ENCODE measurements at places on chromosomes 11 and 22.
A peak's percentile ranks its signal among the peaks of the same experiment; 100 is the strongest.

DNA sequence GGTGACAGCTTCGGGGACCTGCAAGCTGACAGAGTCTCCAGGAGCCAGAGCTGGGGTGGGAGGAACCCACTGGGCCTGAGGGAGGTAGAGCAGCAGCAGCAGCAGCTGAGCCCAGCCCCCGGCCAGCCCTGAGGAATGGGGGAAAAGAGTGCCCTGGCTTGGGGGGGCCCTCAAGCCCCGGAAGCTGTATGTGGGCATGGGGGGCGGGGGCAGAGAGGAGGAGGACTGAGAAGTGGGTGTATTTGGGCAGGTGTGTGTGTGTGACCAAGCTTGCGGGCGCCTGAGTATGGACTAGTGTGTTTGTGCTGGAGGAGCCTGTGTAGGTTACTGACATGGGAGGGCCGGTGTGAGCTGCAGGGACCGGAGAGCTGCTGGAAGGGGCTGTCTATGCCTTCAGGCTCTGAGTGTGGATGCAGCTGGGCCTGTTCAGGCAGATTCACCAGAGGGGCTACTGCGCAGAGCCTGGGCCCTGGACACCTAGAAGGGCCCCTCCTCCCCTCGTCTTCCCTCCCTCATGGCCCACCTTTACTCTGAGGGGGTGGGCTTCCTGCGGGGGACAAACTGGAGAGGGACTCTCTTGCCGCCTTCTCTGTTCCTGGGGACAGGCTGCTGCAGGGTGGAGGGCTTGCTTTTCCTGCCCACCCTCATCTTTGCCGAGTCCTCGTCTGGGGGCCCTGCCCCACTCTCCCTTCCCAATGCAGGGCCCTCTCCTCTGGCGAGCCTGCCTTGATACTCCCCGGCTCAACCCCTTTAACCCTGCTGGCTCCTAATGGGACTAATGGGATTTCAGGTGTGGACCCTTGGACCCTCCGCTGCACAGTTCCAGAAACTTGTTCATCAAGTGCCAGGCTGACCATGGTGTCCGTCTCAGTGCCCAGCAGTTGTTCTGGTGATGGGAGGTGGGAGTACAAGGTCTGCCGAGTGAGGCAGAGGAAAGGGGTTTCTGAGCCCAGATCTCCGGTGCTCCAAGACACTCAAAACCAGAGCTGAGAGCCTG lies 28.2 kb downstream of the ST3GAL4 start:
- no peak for DNase-seq

GRCh38 chr11:86395061-86395551 lies 20.4 kb downstream of the CCDC81 start:
- DNase-seq: peak; percentile 18

DNA sequence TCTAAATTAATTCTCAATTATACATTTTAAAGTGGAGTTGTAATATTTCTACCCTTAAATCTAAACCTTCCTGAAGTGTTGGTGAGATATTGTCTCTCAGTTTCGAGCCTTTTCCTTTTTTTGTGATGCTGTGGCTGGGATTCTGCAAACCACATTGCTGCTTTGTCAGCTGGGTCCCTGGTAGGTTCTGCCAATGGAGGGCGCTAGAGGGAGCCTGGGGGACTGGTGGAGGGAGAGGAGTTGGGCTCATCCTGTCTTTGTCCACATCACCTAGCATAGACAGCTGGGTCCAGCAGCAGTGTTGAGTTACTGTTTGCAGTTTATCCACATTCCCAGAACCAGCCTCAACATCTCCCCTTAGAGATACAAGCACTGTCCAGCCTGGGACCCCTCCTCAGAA lies 41.0 kb downstream of the TRAF6 start:
- peak; percentile 55 for DNase-seq

GRCh38 chr22:21975854-21976345 lies 6.7 kb downstream of the TOP3B start:
- no peak for DNase-seq

DNA sequence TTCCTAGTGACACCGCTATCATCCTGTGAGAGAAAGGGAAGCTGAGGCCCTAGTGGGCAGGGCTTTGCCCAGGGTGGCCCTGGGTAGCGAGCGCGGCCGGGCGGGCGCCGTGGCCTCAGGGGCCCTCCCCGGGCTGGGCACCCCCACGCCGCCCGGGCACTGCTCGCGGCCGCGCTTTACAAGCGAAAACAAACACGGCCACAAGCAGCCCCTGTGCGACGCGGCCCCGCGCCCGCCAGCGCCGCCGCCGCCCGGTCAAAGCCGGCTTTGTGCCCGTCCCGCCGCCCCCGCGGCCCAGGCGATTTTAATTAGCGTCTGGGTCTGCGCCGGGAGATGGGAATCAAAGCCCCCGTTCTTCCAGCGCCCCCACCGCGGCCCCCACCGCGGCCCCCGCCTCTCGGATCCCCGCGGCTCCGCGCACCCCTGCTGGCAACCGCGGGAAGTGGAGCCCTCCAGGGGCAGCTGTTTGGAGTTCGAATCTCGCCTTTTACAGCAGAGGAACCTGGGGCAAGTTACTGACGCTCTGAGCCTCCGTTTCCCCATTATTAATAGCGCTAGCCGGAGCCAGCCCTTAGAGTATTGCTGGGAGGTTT lies 47.9 kb downstream of the CHRDL2 start:
- peak; percentile 64 for DNase-seq

DNA sequence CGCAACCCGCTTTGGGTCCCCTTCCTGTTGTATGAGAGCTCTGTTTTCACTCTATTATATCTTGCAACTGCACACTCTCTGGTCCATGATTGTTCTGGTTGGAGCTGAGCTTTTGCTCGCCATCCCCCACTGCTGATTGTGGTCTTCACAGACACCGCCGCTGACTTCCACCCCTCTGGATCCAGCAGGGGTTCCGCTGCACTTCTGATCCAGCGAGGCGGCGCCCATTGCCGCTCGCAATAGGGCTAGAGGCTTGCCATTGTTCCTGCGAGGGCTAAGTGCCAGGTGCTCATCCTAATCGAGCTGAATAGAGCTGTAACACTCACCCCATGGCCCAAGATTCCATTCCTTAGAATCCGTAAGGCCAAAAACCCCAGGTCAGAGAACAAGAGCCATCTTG lies 1905.8 kb upstream of the RAG2 start:
- DNase-seq: peak; percentile 8

DNA sequence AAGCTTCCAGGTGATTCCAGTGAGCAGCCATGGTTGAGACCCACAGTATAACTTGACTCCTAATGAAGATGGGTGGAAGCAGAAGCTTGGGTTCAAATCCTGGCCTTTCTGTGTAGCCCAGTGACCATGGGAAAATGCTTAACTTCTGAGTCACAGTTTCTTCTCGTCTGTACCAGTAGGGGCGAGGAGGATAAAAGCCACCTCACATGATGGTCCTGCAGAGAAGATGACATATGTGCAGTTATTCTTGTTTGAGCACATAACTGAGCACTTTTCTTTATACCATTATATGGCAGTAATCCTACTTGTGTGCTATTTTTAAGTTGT lies 4.9 kb downstream of the TMEM109 start:
- DNase-seq: no peak

DNA sequence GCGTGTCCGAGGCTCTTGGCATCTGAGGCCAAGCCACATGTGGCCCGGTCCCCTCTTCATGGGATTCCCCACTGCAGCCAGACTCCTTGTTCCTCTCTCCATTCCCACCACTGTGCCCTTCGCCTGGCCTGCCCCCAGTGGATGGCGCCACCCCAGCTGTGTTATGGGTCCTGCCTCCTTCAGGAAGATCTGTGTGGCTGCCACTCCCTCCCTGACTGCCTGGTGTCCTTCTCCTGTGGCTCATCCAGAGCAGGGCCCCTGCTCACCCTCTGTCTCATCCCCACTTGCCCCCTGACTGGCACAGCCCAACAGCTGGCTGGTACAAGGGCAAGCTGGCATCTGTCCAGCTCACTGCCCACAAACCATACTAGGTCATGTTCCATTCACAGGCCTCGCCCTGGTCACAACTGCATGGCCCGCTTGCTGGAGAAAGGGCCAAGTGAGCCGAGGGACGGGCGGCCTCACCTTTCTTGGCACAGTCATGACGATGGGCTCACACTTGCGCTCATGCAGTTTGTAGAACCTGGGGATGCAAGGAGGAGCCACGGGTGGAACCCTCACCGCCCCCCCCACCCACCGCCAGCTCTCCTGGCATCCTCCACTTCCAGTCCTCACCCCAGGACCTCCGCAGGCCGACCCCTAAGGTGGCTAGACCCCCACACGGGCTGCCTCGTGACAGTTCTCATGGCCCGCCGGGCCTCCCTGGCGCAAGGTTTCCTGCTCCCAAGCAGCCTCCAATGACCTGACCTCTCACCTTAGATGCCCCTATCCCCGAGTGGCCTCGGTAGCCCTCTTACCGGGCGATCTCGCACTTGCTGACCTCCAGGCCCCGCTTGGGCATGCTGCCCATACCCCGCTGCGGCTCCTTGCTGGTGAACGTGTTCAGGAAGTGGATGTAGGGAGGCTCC lies 2.1 kb upstream of the PTPRCAP start:
- no peak for DNase-seq

DNA sequence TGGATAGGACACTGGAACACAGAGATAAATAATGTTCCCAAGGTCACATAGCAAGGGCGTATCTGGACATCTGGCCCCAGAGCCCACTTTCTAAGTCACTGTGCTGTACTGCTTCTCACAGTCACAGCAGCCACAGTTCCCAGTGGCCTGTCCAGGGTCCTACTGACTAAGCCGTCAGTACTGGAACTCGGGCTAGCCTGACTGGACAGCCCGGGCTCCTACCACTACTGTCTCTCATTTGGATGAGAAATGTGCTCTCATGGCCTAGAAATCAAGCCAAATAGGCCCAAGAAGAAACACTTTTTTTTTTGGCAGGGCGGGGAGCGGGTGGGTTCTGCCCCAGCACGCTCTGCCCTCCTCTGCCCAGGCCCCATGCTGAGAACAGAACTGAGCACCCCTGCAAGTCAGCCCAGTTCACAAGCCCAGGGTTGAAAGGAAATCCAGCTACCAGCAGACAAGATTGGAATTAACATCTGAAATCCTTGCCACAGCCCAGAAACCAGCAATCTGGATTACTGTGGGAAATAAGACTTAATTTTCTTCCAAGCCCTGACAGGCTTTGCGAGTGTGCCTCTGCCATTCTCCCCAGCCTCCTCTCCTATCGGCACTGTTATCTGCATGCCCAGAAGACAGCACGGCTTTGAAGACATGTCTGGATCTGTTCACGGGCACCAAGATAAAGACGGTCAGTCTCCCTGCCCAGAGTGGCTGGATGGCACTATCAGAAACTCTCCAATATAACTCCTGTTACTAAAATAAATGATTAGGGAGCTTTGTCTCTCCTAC lies 182.9 kb upstream of the NCAM1 start:
- no peak for DNase-seq

GRCh38 chr11:2951231-2952110 lies 22.3 kb upstream of the PHLDA2 start:
- no peak for DNase-seq

GRCh38 chr11:83278351-83278750 lies 7.8 kb downstream of the CCDC90B start:
- DNase-seq: no peak

DNA sequence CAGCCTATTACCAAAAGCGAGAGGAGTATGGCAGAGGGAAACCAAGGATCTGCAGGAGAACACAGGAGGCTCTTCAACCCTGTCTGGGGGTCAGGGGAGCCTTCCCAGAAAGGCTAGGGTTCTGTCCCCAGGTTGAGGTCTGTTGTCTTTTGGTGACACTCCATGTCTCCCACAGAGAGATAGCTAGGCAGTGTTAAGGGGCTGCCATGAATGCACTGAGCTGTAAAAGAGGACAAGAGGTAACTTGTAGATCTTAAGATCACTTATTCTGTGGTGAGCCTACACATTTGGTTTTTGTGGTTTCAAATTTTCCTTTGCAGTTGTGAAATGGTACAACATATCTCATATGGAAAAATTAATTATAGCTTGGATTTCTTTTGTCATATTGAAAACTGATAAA lies 6.0 kb upstream of the ACER3 start:
- no peak for DNase-seq

DNA sequence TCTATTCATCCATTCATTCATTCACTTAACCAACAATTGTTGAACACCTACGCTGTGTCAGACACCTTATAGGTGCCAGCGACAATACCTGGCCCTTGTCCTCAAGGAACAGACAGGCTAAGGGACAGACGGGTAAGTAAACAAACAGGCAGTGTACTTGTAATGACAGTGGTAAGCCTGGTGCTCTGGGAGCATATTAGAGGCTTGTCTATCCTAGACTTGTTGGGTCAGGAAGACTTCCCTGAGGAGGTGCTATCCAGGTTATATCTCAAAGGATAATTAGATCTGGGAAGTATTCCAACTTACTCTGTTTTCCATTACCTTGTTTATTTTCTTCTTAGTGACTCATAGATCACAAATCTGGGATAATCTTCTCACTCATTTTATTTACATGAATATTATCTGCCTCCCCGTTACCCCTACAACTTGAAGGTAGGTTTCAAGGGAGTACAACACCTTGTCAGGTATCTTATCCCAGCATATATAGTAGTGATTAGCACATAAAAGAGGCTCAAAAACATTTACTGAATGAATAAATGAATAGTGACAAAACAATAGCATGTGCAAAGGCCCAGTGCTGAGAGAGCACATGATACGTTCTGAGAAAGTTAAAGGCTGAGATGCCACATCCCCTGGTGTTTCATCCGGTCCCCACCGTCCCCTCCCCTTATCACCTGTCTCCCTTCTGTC lies 75.3 kb upstream of the NCAM1 start:
- DNase-seq: no peak

DNA sequence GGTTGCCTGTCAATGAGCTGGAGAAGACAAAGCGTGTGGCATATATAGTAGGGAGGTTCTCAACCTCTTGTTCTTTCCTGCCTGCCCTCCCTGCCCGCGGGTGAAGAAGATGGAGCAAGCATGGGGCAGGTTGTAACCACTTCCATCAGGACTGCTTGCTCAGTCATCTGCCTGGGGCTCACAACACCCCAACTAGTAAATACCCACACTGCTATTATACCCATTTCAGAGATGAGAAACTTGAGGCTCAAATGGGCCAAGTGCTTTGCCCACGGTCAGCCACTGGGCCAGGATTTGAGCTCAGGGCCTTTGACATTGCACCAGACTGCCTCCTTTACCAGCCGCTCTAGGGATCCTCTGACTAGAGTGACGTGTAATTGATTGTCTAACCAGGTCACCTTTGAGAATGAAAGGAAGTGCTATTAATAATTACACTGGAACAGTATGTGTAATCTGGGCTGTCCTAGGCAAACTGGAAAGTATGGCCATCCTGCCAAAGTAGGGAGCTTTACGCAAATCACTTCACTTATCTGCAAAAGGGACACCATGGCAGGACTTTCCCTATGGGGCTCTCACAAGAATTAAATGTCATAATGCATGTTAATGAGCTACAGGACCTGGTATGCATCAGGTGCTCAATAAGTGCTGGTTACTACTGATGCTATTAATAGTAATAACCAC lies 2.8 kb upstream of the CDC42EP1 start:
- DNase-seq: no peak

DNA sequence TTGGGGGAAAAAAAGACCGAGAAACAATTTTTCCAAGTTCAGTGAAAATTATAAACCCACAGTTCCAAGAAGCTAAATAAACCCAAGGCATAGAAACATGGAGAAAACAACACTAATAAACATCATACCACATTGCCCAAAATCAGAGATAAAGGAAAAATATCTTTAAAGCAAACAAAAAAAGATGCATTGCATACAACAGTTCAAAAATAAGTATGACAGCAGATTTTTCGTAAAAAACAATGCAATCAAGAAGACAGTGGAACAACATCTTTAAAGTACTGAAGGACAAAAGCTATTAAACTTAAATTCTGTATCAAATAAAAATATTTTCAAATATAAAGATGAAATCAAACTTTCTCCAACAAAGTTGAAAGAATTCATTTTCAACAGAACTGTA lies 921.3 kb downstream of the METTL15 start:
- DNase-seq: no peak

- DNase-seq: no peak
Observed at GRCh38 chr11:46471943-46472661, 80.5 kb upstream of the CHRM4 start.

GRCh38 chr11:92340839-92341238 lies 116.2 kb downstream of the FAT3 start:
- DNase-seq: peak; percentile 45
